ENCODE measurements at places on chromosomes 4 and X.

DNA sequence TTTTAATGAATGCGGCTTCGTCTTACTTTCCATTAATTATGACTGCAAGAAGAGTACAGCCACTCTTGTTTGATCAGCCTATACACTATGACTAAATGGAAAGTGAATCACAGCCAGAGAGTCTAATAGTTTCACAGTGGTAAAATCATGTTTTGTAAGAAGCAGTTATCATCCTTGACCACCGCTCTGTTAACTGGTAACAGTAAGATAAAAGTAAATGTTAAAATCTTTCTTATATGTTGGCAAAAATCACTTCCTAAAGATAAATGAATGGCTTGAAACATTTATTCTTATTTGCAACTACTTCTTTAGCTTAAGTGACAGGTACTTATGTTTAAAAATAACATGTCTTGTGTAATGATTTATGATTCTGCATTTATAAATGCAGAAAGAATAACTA, 13.2 kb downstream of the GALNT7 start:
- no peak for DNase-seq

- no peak for DNase-seq
These were observed 252.5 kb downstream of the GRIA3 start for GRCh38 chrX:123436512-123437136.

DNA sequence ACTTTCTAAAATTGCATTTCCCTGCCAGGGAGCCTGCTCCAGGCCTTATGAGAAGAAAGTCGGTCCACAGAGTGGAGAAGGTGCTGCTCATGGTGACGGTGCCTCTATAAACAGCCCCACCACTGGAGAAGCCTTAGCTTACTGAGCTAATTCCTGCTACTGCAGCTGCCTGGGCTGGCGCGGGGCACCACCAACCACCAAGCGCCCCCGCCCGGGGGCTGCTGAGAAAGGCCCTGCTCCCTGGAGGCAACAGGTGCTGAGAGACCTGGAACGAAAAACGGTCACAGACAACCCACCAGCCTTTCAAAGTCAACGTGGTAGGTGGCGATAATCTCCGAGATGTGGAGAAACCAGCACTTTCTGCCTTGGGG, 2.9 kb downstream of the HCFC1 start:
- peak; percentile 74 for DNase-seq

DNA sequence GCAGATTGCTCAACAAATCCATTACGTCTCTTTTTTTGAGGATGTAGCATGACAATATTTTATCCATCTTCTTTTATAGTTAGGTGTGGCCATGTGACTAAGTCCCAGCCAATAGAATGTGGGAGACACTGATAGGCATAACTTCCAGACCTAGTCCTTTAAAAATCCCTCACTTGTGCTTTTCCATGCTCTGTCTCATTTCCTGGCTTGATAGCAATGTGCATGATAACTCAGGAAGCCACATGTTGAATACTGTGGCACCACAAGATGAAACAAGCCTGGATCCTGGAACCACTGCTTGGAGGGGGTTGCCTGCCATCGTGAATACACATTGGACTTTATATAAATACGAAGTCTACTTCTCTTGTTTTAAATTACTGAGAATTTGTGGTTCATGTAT, 184.0 kb upstream of the NEIL3 start:
- DNase-seq, result no peak

DNA sequence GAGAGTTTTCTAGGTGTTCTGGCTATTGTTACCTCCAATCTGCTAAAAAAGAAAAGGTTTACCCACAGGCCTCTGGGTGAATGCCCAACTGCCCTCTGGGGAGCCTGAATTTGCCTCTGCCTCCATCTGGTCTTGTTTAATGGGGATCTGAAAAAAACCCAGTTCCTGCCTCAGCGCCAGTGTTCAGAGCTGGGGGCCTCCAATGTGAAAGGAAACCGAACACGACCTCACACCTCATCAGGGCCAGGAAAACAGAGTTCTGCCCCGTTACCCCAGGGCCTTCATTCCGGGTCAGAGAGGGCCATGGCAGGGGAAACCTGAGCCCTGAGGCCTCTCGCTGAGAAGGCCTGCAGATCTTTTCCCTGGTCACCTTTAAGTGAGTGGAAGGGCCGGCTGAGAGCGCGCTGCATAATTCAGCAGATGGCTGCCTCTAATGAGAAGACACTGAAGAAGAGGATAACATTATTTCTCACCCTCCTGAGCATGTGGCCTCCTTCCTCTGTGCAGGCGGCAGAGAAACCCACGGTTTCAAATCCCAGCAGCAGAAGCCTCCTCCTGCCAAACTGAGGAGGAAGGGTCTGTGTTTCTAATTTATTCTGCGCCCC, 6.8 kb downstream of the SEPTIN6 start:
- DNase-seq, result peak; percentile 54

DNA sequence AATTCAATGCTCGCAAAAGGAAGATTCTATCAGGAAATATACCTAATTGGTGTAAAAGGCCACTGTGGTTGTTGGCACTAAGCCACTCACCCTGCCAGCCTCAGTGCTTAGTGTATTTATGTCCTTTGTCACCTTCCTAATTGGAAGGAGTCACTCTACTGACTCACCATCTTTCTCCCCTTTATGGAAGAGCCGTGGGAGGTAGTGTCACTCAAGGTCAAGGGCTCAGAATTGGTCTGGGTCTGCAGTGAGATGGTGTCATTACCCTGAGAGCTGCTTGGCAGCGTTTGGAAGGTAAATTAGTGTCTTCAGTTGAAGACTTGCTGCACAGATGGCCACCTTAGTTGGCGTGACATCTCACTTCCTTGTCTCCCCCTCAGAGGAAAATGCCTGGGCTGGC, 41.7 kb upstream of the CDKN2AIP start:
- peak; percentile 47 for DNase-seq

- no peak for DNase-seq
These were observed 48.9 kb upstream of the TMSB15B start for GRCh38 chrX:103913356-103914020.

GRCh38 chr4:114252499-114252898, 273.1 kb upstream of the ARSJ start:
- DNase-seq, result no peak
